ENCODE measurements at places on chromosomes 7 and 10.

- DNase-seq, result no peak
Measured at GRCh38 chr7:108001764-108002725, 916 bp downstream of the LAMB1 start.

GRCh38 chr7:28132959-28133870, 47.4 kb downstream of the JAZF1 start:
- DNase-seq, result no peak

- DNase-seq, result no peak
Measured at GRCh38 chr7:137981668-137982067, 20.2 kb downstream of the CREB3L2 start.

GRCh38 chr10:71729161-71729636, 9.6 kb upstream of the C10orf105 start:
- DNase-seq, result peak; percentile 53

GRCh38 chr10:102752266-102752930, 8.7 kb downstream of the WBP1L start:
- no peak for DNase-seq

DNA sequence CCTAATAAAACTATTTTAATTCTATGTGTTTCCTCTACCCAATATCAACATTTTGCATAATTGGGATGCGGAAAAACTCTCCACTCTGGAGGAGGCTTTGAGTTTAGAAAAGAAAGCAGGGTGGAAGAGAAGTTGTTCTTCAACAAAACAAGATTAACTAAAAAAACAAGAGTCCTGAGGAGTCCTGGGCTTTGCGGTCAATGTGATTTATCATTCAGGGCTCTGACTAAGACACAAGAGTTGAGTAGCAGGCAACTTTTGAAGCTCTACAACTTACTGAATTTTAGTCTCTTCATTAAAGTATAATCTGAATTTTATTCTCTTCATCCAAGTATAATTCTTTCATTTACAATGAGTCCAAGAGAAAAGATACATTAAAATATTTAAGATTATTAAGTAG, 18.3 kb upstream of the TMEM26 start:
- no peak for DNase-seq

GRCh38 chr7:106110885-106111654, 1.0 kb downstream of the SYPL1 start:
- DNase-seq, result no peak

GRCh38 chr10:61454541-61454940, 1.4 kb upstream of the TMEM26 start:
- no peak for DNase-seq

DNA sequence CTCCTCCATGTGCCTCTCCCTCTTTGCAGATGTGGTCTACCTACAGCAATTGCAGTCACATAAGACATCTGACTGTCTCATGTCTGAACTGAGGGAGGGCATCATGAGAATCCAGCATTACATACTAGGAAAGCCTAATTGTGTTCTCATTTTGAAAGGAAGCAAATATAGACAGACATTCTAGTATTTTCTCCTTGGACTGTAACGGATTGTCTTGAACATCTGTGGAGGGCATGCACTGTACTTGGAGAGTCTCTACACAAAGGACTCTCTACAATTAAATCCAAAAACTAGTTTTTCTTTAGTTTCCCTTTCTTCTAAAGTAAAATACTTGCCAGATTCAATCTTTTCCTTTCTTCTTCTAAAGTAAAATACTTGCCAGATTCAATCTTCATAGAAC, 34.7 kb upstream of the TRIL start:
- DNase-seq, result no peak

DNA sequence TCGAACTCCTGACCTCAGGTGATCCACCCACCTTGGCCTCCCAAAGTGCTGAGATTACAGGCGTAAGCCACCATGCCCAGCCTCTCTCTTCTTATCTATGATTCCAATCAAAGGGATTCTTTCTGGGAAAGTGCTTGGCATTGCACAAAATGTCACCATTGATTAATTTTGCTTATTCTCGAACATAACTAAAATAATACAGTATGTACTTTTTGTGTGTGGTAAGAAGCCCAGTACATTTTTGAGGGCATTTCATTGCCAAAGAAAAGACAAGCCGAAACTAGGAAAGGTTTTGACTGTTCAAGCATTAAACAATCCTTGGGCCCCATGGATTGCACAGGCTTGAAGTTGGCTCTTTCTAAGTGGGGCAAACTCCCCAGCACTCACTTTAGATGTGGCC, 18.3 kb upstream of the CACUL1 start:
- no peak for DNase-seq

GRCh38 chr10:11472158-11472753, 139.2 kb downstream of the USP6NL start:
- DNase-seq, result peak; percentile 43

GRCh38 chr7:19589446-19589845, 119.4 kb downstream of the POLR1F start:
- DNase-seq, result no peak

DNA sequence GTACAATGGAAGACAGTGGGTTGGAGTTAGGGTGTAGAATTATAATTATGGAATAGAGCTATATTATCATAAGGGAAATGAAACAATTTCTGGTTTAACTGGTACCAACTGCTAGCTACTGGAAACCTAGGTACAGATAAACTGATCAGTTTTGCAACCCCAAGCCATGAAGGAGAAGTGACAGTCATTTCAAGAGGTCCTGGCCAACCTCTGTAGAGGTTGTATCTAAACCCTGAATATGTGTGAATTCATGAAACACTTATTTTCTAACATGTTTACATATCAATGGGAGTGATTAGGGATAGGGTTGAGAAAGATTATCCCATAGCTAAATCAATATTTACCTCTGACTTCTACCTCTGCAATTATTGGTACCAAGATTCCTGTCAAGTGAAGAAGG, 29.9 kb upstream of the CC2D2B start:
- no peak for DNase-seq

DNA sequence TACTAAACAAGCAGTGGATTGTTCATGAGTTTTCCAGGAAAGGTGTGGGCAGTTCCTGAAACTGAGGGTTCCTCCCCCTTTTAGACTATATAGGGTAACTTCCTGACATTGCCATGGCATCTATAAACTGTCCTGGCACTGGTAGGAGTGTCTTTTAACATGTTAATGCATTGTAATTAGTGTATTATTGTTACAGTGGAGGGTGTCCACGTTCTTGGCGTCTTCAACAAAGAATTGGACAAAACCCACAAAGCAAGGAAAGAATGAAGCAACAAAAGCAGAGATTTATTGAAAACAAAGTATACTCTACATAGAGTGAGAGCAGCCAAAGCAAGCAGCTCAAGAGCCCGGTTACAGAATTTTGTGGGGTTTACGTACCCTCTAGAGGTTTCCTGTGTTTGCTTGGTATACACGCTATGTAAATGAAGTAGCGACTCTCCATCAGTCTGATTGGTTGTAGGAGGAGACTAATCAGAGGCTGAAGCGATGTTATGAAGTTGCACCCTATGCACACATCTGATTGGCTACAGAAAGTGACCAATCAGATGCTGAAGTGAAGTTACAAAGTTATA, 175.2 kb downstream of the NSUN6 start:
- DNase-seq, result no peak

- DNase-seq, result no peak
Measured at GRCh38 chr10:69860271-69860670, 58.6 kb downstream of the COL13A1 start.

DNA sequence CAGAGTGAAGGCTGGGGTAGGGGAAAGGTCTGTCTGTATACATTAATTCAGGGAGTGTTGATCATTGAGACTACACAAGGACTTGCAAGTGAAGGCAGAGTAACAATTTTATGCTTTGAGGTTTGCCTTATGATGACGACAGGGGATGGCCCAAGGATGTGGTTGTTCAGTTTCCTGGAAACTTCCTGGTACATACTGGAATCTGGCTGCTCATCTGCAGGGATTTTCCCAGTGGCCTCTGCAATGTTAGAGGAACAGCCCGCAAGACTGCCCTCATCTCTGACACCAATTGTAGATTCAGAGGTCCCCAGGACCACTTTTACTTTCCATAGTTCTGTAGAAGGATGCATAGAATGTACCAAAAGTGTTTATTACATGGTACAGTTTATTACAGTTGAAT, 189.6 kb downstream of the TMEM178B start:
- no peak for DNase-seq

- no peak for DNase-seq
Measured at GRCh38 chr7:151174246-151175046, 7.0 kb upstream of the GBX1 start.

GRCh38 chr7:33578166-33578565, 327.2 kb upstream of the BMPER start:
- DNase-seq, result no peak

GRCh38 chr10:86401588-86402282, 35.1 kb upstream of the GRID1 start:
- no peak for DNase-seq

DNA sequence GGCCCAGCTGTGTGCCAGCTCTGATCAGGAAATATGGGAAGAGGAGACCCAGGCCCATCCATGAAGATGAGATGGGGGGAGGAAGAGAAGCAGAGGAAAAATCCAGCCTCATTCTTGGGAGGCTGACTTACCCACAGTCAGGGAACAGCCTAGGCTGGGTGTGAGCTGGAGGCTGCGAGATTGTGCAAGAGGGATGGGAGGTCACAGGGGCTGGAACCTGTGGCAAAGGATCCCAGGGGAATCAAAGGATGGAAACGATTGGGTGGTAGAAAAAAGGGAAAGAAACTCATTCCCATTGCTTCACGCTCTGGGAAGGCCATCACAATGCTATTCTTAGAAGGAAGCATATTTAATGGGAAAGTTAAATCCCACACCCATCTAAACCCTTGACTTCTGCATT, 26.7 kb upstream of the CRHR2 start:
- no peak for DNase-seq

DNA sequence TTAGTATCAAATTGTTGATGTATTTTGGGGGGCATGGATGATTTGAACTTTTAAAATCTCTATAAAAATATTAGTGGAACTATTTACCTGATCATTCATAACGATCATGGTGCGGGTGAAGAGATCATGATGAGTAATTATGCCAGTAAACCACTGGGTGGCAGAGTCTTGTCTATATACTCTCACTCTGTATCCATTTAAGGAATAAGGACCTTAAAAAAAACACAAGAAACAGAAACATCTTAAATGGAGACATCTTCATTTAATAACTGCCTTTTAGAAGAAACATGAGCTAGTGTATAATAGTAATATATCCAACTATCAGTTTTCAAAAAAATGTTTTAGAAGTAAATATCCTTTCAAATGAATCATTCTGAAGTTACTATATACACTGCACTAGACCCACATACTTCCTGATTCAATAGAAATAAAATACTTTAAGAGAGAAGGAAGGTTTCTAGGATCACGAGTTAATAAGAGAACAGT, 84.0 kb downstream of the NRBF2 start:
- peak; percentile 44 for DNase-seq

- peak; percentile 51 for DNase-seq
Measured at GRCh38 chr7:108570146-108570755, 577 bp downstream of the DNAJB9 start.

DNA sequence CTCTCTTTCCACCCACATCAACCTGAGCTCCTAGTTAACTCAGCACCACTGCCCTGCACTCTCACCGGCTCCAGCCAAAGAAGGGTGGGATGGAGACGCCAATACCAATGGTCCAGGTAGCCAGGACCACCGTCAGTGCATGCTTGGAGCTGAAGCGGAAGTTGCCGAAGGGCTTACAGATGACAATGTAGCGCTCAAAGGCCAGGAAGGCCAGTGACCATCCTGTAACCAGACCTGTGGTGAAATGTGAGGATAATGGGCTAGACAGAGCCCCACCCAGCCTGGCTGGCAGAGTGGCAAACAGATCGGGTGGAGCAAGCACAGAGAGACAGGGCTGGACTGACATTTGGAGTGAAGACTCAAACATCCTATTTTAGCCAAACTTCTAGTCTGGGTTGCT, 673 bp downstream of the OPN1SW start:
- no peak for DNase-seq

DNA sequence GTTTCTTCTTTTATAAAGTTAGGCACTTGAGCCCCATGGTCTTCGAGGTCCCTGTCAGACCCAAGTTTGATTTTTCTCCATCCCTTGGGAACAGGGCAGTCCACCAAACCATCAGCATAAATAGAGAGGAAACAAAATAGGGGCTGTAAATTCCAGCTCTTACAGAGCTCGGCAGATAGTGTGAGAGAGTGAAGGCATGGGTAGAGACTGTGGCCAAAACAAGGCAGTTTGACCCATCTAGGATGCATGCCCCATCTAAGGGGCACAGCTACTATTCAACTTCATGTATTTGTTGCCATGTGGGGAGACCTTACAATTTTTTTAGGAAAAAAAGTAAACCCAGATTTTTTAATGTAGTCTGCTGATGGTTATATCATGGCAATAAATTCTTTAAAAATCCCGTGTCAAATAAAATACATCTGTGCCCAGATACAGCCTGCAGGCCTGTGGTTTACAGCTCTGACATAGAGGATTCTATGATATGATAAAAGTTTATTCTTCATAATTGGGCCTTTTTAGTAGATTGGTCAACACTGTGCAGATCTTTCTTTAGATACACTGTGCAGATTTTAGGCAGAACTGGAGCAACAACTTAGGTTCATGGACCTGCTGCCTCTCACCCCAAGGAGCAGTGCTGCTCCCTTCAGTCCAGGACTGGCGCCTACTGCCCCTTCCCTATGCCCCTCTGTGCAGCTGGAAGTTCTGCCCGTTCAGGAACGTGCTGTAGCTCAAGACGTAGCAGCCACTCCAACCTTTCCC, 5.3 kb downstream of the PPP1R3C start:
- no peak for DNase-seq

DNA sequence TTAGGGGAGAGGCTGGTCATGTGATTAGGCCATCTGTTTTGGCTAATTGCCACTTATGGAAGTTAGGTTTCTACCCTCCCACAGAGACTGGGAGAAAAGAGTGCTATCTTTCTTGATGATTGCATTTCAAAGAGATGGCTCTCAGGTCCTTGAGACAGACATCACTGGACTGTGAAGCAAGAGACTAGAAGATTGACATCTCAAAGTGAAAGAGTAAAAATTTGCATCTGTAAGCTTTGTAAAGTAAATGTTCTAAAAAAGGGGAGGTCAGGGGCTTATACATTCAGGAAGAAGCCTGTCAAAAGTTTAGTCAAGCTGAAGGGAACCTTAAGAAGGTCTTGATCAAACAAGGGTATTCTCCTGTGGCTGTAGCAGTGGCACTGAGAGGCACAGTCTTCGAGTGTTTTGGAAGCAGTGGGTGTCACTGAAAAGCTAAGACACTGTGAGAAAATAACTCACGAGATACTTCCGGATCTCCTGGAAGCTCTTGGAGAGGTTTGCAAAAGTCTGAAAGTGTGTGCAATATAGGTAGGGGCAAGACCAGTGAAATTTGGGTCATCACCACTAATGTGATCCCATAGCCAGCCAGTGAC, 342.1 kb downstream of the PHF14 start:
- no peak for DNase-seq

- DNase-seq, result peak; percentile 4
Measured at GRCh38 chr10:8544057-8544380, 489.5 kb downstream of the GATA3 start.

GRCh38 chr10:126215746-126216631, 172.3 kb downstream of the ADAM12 start:
- no peak for DNase-seq

DNA sequence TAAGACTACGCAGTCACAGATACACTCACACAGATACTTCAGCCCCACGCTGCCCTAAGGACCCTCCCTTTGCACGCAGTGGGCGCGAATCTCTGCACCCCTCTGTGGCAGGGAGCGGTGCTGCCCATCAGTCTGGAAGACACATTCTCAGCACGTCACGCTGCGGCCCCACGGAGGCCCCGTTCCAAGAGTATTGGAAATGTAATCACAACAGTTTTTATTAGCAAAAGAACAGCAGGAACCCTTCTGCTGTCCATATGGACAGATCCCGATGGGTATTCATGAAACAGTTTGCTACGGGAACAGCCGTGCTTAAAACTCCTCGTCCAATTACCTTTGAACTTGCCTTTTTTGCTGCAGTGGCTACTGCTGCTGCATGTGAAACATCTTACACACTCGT, 131.0 kb downstream of the RPS24 start:
- DNase-seq, result no peak
